Stimulated activated CD4-positive, alpha-beta T cell treated with anti-CD3 and anti-CD28 coated beads, TNF-alpha, amount 100 ng/mL, for 1 hour (primary cell): ENCODE measurements at places on chromosomes 4 and X.

DNA sequence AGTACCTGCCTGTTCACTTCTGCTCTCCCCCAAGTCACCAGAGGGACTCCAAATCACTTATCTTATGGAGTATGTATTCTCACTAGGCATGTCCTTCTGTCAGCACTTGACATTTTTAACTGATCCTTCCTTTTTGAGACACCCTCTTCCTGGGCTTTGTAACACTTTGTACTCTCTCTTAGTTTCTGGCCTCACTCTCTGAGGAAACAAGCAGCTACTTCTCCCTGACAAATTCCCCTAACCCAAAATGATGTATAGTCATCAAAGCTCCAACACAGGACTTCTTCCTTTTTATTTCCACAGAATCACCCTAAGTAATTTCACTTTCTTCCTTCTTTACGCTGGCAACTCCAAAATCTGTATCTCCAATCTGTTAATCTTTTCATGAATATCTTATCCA, 101.8 kb downstream of the ARAP2 start:
- no peak for DNase-seq

- no peak for DNase-seq
Measured at GRCh38 chr4:77676842-77677241, 71.2 kb downstream of the CXCL13 start.

DNA sequence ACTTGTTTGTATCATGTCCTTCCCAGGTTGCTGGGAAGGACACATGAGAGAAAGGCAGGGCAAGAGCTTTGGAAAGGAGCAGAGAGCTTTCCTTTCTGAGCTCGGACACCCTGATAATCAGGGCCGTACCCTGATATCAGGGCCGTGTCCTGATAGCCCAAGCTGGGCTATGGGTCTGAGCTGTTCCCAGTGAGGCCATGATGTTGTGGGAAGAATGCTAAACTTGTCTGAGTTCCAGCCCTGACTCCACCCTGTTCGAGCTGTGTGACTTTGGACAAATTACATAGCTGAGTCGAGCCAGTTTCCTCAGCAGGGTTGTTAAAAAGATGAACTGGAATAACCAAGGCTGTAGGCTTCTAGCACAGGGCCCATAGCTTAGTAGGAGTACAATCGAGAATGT, 3.3 kb upstream of the CXCR3 start:
- DNase-seq = no peak

GRCh38 chrX:67780694-67781109, 236.9 kb downstream of the AR start:
- no peak for DNase-seq

DNA sequence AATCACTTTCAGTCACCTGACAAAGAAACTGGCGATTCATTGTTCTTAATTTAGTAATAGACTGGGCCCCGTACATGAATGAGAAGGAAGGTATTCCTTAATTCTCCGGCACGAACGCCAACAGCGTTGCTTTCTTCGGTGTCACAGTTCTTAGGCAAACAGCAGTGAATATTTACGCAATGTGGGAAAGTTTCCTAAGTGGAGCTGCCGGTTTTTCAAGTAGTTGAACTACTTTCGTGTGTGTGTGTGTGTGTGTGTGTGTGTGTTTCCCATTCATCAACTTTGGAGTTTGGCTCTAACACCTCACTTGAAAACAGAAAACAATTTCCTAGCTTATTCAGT, 651 bp downstream of the NXT2 start:
- no peak for DNase-seq

GRCh38 chr4:181331214-181331613, 912.0 kb upstream of the TENM3 start:
- no peak for DNase-seq

DNA sequence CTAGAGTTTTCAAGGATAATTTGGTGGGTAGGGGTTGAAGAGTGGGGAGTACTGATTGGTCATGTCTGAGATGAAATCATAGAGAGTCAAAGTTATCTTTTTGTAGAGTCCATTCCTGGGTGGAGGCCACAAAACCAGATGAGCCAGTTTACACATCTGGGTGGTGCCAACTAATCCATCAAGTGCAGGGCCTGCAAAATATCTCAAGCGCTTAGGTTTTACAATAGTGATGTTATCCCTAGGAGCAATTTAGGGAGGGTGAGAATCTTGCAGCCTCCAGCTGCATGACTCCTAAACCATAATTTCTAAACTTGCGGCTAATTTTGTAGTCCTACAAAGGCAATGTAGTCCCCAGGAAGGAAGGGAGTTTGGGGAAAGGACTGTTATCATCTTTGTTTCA, 988.3 kb upstream of the LCORL start:
- no peak for DNase-seq

DNA sequence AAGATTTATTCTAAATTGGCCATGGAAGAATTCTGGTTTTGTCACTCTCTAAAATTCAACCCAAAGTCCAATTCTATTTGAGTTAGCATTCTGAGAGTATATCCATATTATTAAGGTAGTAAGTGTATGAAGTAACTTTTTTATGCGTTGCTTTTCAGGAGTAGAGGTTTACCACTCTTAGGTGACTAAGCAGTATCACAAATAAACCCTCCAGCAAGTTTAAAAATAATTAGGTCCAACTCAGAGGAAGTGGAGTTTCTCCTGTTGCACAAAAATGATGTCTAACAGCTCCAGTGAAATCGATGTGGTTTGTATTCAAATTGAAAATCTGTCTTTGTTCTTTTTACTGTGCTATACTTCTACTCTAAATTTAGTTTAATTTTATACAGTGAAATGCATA, 6.6 kb downstream of the SCML1 start:
- DNase-seq = no peak

GRCh38 chr4:170729236-170729635, 639.5 kb upstream of the AADAT start:
- DNase-seq = no peak

DNA sequence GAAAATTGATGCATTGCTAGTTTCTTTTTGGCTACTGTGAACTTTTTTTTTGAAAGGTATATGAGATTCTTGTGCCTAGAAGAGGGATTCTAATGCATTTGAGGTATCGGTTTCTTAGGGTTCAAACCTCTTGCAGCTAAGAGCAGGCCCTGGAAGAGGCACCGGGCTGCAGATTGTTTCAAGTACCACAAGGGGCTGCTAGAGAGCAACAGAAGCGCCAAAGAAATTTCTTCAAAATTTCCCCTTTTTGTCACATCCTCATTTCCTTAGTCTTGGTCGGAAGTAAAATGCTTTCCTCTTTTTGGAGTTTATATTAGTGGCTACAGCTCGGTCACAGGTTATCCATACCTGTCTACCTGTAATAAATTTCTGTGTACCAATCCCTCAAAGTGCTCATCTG, 89.8 kb downstream of the PDGFRA start:
- no peak for DNase-seq

GRCh38 chrX:79110731-79111130, 33.8 kb upstream of the GPR174 start:
- DNase-seq = no peak

GRCh38 chr4:189800545-189801088, 140.1 kb upstream of the FRG1 start:
- no peak for DNase-seq

- DNase-seq = no peak
Measured at GRCh38 chrX:48794911-48795515, 6.9 kb upstream of the HDAC6 start.

- DNase-seq = no peak
Measured at GRCh38 chr4:185838104-185838452, 26.1 kb upstream of the SORBS2 start.

DNA sequence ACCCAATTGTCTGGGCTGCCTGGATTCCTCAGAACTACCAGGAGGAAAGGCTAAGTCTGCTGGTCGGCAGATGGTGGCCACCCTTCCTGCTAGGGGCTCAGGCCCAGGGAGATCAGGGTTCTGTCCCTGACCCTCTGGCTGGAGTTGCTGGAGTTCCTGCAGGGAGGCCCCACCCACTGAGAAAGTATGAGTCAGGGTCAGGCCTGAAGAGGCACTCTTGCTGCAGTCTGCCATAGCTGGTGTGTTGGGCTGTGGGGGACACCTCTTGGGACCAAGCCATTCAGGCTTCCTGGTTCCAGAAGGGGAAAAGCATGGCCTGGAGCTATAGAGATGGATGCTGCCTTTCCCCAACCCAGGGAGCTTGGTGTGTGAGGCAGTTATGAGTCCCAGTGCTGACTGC, 40.4 kb upstream of the PCDH18 start:
- no peak for DNase-seq

- DNase-seq = no peak
Measured at GRCh38 chrX:123337886-123338639, 154.0 kb downstream of the GRIA3 start.

DNA sequence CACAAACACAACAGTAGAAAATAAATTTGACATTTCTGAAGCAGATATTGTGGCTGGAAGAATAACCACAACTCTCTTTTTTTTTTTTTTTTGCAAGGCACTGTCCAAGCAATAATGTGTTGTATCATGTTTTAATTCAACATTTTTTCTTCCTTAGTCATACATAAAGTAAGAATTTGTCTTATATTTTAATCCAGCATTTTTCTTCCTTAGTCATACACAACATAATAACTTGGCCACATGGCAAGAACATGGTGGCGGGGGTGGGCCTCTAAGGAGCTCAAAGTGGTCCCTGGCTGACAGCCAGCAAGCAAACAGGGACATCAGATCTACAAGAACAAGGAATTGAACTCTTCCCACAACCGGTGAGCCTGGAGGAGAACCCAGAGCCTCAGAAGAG, 20.2 kb downstream of the FBXW7 start:
- DNase-seq = no peak

DNA sequence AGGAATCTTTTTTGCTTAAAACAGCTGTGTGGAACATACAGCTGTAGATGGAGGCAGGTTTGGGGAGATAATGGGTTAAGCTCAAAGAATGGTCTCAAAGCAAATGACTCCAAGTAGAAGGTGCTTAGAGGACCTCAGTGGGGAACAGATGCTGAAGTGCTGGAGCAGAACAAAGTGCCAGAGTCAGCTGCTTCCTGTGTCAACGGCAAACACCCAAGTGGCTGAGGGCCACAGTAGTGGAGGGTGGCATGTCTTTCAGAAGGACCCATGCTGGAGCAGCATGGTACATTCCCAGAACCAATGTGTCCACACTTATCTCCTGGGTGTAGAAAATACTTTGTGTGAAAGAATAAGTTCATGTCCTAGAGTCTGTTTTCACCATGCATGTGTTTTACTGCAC, 197.5 kb downstream of the CCNG2 start:
- no peak for DNase-seq

DNA sequence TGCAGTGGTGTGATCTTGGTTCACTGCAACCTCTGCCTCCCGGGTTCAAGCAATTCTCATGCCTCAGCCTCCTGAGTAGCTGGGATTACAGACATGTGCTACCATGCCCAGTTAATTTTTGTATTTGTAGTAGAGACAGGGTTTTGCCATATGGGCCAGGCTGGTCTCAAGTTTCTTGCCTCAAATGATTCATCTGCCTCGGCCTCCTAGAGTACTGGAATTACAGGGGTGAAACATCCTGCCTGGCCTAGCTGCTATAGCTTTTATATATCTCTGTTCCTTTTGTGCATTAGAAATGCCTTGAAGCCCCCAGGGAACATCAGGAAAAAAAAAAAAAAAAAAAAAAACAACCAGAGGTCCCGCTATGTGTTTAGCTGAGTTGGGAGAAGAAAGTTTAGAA, 34.8 kb downstream of the UBE2K start:
- DNase-seq = no peak

DNA sequence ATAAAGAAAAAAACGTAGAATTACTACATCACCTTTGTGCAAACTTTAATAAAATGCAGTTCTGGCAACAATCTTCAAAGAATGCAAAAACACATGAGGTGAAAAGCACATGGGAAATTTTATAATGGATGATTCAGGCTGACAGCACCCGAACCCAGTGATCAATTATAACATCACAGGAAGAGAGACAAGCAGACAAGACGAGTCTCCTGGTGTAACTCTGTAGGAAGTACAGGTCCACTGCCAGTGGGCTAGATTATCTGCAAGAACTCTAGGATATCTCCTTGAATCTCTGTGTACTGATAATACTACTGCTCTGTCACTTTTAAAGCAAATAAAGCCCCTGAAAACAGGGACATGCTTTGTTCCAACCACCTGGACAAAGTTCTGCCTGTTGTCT, 58.9 kb upstream of the NXF3 start:
- no peak for DNase-seq

GRCh38 chr4:61521451-61521850, 321.3 kb downstream of the ADGRL3 start:
- DNase-seq = no peak
